ENCODE measurements at places on chromosomes 2 and 18.

DNA sequence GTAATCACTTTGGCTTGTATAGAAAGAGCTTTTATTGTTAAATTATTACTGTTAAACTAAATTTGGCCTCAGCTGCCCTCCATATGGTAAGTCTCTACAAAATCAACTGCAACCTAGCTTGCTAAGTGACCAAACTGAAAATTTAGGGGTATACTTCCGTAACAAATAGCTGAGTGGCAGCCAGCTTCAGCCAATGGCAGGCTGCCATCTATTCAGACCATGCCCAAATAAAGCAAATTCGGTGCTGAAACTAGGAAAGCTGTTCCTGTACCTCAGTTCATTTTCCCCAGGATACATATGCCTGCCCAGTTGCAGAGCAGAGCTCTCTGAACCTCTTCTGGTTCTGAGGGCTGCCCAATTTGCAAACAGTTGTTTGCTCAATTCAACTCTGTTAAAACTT, 94.8 kb downstream of the EML6 start:
- H3K4me1 ChIP-seq, result no peaks in the 10 kb centered on the region
- H3K4me3 ChIP-seq, result no peak overlapping the region
- no peaks in the 10 kb centered on the region for H3K36me3 ChIP-seq
- H3K27me3 ChIP-seq, result no peaks in the 10 kb centered on the region
- no peak overlapping the region for H3K27ac ChIP-seq
- no peak for DNase-seq

DNA sequence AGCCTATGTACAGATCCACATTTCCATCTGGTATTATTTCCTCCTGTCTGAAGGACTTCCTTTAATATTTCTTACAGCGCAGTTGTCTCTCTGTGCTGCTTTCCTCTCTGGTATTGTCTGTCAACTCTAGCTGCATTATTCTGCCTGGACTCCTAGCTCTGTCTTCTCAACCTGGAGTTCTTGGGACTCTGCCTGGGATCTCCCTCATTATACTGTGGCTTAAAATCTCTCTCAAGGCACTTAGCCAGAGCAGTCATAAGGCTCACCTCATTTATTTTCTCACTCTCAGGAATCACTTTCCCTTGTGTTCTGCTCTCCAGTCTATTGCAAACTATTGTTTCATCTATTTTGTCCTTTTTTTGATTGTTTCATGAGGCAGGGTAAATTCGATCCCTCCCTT, 850.4 kb downstream of the ERBB4 start:
- H3K36me3 ChIP-seq, result no peaks in the 10 kb centered on the region
- no peak overlapping the region for H3K27ac ChIP-seq
- H3K27me3 ChIP-seq, result no peaks in the 10 kb centered on the region
- no peak overlapping the region for H3K4me3 ChIP-seq
- DNase-seq, result no peak

- no peak overlapping the region for H3K4me3 ChIP-seq
- no peak overlapping the region for H3K27ac ChIP-seq
- no peak for DNase-seq
- H3K27me3 ChIP-seq, result no peaks in the 10 kb centered on the region
- H3K4me1 ChIP-seq, result no peaks in the 10 kb centered on the region
- no peaks in the 10 kb centered on the region for H3K36me3 ChIP-seq
Measured at GRCh38 chr2:228017784-228018183, 146.4 kb downstream of the DAW1 start.

- H3K27me3 ChIP-seq, result no peaks in the 10 kb centered on the region
- no peaks in the 10 kb centered on the region for H3K4me1 ChIP-seq
- H3K4me3 ChIP-seq, result no peak overlapping the region
- no peak for DNase-seq
- H3K36me3 ChIP-seq, result no peaks in the 10 kb centered on the region
- H3K27ac ChIP-seq, result peak overlapping the region; percentile 17
Measured at GRCh38 chr18:11995445-11996189, 14.3 kb downstream of the IMPA2 start.

DNA sequence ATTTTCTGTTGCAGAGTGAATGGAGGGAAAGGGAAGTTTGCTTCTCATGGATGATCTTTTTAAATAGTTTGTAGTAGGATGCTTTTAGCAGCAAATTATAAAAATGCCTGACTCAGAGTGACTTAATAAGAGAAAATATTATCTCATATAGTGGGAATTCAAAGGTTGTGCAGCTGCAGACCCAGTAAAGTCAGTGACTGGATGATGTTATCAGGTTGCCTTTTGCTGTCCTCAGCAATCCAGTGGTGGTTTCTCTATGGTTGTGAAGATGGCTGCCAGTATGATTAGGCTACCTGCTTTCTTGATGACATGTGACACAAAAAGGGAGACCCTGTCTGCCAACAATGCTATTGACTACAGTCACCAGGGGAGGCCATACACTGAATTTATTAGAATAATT, 184.8 kb downstream of the DIS3L2 start:
- H3K4me3 ChIP-seq, result no peak overlapping the region
- H3K4me1 ChIP-seq, result no peaks in the 10 kb centered on the region
- no peaks in the 10 kb centered on the region for H3K36me3 ChIP-seq
- no peak for DNase-seq

GRCh38 chr18:62525608-62526007, 2.8 kb downstream of the ZCCHC2 start:
- no peak for DNase-seq
- no peaks in the 10 kb centered on the region for H3K27me3 ChIP-seq
- no peaks in the 10 kb centered on the region for H3K36me3 ChIP-seq
- H3K4me1 ChIP-seq, result peaks cover 7% of the 10 kb centered on the region

DNA sequence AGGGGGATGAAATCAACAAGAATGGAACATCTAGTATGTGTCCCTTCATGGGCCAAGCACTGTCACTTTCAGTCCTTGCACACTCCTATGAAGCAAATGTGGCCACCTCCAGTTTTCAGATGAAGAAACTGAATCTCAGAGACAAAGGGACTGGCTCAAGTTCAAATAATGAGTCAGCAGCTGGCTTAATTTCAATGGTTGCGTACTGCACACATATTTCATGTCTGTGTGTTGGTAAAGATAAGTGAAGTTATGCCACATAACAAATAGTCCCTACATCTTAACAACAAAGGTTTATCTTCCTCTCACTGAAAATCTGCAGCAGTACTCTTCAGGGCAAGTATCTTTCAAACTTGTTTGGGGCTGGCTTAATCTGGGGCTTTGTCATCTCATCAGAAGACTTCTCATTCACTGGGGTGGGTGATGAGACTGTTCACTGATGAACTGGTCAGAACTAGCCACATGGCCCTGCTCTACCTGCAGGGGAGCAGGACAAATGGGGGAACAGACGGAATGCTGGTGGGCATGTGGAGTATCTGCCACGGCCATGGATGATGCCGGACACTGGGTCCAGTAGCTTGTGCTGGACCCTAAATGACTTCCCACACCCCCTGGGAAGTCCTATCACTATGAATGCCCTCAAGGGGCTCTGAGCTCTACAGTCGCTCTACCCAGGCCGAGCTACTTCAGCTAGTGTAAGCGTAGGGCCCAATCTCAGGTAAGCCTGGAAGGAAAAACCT, 263.2 kb downstream of the CYP26B1 start:
- no peak overlapping the region for H3K27ac ChIP-seq
- H3K4me3 ChIP-seq, result no peak overlapping the region
- DNase-seq, result no peak
- H3K36me3 ChIP-seq, result no peaks in the 10 kb centered on the region
- H3K4me1 ChIP-seq, result no peaks in the 10 kb centered on the region

GRCh38 chr2:50397992-50398765, 633.8 kb downstream of the NRXN1 start:
- no peak overlapping the region for H3K27ac ChIP-seq
- no peak for DNase-seq
- H3K4me3 ChIP-seq, result no peak overlapping the region
- H3K36me3 ChIP-seq, result no peaks in the 10 kb centered on the region
- no peaks in the 10 kb centered on the region for H3K4me1 ChIP-seq
- H3K27me3 ChIP-seq, result no peaks in the 10 kb centered on the region

GRCh38 chr2:119282996-119283511, 59.4 kb downstream of the STEAP3 start:
- no peaks in the 10 kb centered on the region for H3K27me3 ChIP-seq
- peak; percentile 88 for DNase-seq
- H3K4me1 ChIP-seq, result peaks cover 3% of the 10 kb centered on the region

DNA sequence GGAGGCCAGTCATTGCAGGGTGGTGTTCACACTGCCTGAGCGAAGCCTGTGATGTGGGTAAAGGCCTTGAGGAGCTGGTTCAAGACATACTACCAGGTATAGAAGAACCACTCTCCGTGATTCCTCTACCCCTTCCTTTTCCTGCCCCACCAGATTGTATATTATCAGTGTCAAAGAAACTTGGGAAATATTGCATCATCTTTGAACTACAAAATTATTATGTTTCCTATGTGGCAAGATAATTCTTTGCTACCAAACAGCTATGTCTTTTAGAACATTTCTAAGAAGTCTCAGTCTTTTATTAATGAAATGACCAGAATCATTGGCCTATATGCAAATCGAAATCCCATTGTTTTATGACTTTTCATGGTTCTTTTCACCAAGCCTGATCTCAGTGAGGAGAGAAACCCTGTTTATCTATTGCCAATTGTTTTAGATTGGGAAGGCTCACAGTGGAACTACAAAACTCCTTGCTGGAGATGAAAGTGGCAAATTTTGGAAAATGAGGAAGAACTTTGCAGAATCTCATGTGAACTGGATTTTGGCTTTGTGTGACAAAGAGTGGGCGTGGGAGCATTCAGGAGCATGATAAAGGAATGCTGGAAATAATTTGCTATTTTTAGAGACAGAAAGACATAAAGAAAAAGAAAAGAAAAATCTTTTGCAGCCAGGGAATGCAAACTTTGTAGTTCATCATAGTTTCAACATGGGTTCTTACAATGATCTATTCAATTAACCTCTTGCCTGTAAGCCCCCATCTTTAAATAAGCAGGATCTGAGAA, 286.9 kb downstream of the INSIG2 start:
- no peak overlapping the region for H3K4me3 ChIP-seq
- DNase-seq, result no peak
- no peaks in the 10 kb centered on the region for H3K36me3 ChIP-seq
- no peak overlapping the region for H3K27ac ChIP-seq
- no peaks in the 10 kb centered on the region for H3K27me3 ChIP-seq
- H3K4me1 ChIP-seq, result no peaks in the 10 kb centered on the region

- H3K4me3 ChIP-seq, result no peak overlapping the region
- no peaks in the 10 kb centered on the region for H3K36me3 ChIP-seq
- no peak overlapping the region for H3K27ac ChIP-seq
- H3K4me1 ChIP-seq, result no peaks in the 10 kb centered on the region
- H3K27me3 ChIP-seq, result no peaks in the 10 kb centered on the region
Measured at GRCh38 chr18:38575023-38575422, 1009.4 kb upstream of the CELF4 start.

GRCh38 chr18:28469946-28470345, 293.0 kb upstream of the CDH2 start:
- H3K4me3 ChIP-seq, result no peak overlapping the region
- H3K27me3 ChIP-seq, result no peaks in the 10 kb centered on the region
- no peaks in the 10 kb centered on the region for H3K36me3 ChIP-seq
- H3K27ac ChIP-seq, result no peak overlapping the region
- no peaks in the 10 kb centered on the region for H3K4me1 ChIP-seq

DNA sequence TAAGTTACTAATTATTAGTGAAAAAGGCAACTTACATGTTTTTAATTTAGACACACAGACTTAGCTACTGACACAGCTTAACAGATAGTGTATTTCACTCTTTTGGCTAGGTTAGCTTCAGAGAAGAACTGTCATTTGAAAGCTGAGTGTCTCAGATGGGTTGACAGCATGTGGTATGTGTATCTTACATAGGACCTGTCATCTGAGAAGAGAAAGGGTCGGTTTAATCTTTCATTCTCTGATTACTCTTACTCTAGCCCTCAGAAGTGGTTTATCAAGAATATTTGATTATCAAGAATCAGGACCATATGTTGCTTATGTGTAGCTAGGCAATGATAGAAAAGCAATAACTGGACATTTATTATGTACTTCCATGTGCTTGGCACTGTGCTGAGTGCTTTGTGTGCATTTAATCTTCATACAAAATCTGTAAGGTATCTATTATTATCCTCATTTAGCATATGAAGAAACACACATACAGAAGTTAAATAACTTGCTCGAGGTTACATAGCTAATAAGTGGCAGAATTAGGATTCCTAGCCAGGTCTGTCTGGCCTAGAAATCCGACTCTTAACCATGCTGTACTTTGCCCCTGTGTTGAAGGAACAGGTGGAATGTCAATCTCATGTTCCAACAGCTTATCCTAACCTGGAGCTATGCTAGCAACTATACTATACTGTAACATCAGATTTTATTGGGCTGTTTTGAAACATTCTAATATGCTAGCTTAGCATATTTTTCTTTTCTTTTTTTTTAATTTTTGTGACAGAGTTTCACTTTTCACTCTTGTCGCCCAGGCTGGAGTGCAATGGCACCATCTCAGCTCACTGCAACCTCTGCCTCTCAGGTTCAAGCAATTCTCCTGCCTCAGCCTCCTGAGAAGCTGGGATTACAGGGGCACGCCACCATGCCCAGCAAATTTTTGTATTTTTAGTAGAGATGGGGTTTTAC, 28.4 kb downstream of the CFLAR start:
- no peak overlapping the region for H3K27ac ChIP-seq
- no peak overlapping the region for H3K4me3 ChIP-seq
- no peaks in the 10 kb centered on the region for H3K36me3 ChIP-seq
- no peaks in the 10 kb centered on the region for H3K27me3 ChIP-seq
- H3K4me1 ChIP-seq, result no peaks in the 10 kb centered on the region

- DNase-seq, result no peak
- H3K4me1 ChIP-seq, result no peaks in the 10 kb centered on the region
- H3K27ac ChIP-seq, result no peak overlapping the region
Measured at GRCh38 chr2:179594268-179595112, 266.9 kb downstream of the ZNF385B start.

- no peaks in the 10 kb centered on the region for H3K27me3 ChIP-seq
- no peak overlapping the region for H3K27ac ChIP-seq
- no peaks in the 10 kb centered on the region for H3K4me1 ChIP-seq
- no peak overlapping the region for H3K4me3 ChIP-seq
- no peaks in the 10 kb centered on the region for H3K36me3 ChIP-seq
Measured at GRCh38 chr2:206435742-206436141, 7.6 kb upstream of the ADAM23 start.

DNA sequence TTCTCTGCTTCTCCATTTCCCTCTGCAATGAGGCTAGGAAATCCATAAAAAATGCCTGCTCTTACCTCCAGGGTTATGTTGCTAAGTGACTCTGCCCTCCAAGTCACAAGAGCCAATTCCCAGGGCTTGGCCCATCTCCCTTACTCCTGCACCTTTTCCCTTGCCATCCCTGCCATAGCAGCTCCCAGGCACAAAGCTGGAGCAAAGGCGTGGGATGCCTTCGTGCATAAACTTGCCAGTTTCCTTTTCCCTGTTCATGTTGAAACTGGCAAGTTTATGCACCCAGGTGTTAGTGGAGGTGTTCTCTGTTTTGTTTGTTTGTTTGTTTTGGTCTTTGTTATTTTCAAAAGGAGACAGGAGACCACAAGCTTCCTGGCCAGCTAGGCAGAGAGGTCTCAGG, 195.1 kb downstream of the ACKR3 start:
- no peak overlapping the region for H3K4me3 ChIP-seq
- H3K4me1 ChIP-seq, result no peaks in the 10 kb centered on the region
- no peaks in the 10 kb centered on the region for H3K36me3 ChIP-seq
- DNase-seq, result no peak
- no peaks in the 10 kb centered on the region for H3K27me3 ChIP-seq

GRCh38 chr18:44793194-44793593, 112.5 kb downstream of the SETBP1 start:
- no peak for DNase-seq
- no peaks in the 10 kb centered on the region for H3K4me1 ChIP-seq
- no peaks in the 10 kb centered on the region for H3K36me3 ChIP-seq
- H3K4me3 ChIP-seq, result no peak overlapping the region
- no peak overlapping the region for H3K27ac ChIP-seq
